ENCODE measurements at places on chromosomes 2 and 18. TPM values are rescaled to one million over a fixed set of nuclear protein-coding genes. Genes with fewer than 3 reads are reported as not detected.

Gene PROKR1
- total RNA-seq: 0.66 TPM

Gene CDH19
- total RNA-seq: 12.9 TPM

Gene MROH2A
- not detected for total RNA-seq

Gene DPP10
- 0.29 TPM for total RNA-seq

Gene LAMA1
- 0.48 TPM for total RNA-seq

Gene CGREF1
- 16.4 TPM for total RNA-seq

Gene ABCB6
- total RNA-seq: 18.9 TPM

Gene GKN1
- not detected for total RNA-seq

Gene ARMC9
- 18.0 TPM for total RNA-seq

Gene RNF181
- total RNA-seq: 243 TPM

Gene IL36G
- total RNA-seq: not detected

Gene AKAIN1
- total RNA-seq: not detected

Gene CCDC141
- total RNA-seq: 1.3 TPM

Gene TUBA4B
- total RNA-seq: not detected

Gene QPCT
- total RNA-seq: 5.2 TPM

Gene GPR35
- 2.6 TPM for total RNA-seq

Gene RAD51AP2
- total RNA-seq: under 0.01 TPM

Gene RPRM
- 4.0 TPM for total RNA-seq

Gene OTOF
- total RNA-seq: 0.32 TPM

Gene ANKRD30BL
- total RNA-seq: not detected

Gene SERPINB13
- not detected for total RNA-seq

Gene GREB1L
- 75.7 TPM for total RNA-seq

Gene TDRD15
- total RNA-seq: not detected

Gene REL
- 17.0 TPM for total RNA-seq

Gene CCDC121
- total RNA-seq: 8.9 TPM

Gene IL18RAP
- total RNA-seq: 1.4 TPM

Gene HDAC4
- total RNA-seq: 36.0 TPM

Gene UPP2
- total RNA-seq: not detected

Gene PEX13
- total RNA-seq: 31.5 TPM
